ENCODE measurements at places on chromosomes 1 and 21.

DNA sequence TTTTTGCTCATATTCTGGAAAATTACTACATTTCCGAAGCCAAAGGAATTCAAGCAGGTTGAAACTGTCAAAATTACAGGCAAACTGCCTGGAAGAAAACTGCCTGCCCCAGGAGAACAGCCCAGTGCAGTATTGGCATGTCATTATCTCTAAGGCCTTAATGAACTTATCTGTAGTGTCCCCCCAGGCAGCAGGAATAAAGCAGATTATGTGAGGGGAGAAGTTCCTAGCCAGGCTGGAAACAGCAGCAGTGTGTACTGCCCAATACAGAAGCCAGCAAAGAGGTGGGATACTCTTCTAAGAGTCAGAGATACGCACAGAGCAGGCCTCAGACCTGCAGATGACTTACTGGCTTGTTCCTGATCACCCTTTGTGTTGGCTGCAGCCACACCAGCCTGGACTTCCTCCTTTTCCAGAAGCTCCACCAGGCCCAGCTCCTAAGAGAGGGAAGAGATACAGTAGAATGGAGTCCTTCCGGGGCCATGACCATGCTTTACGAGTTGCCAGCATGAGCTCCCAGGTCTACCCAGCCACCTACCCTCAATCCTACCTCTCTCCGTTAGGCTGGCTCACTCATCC lies 11.7 kb downstream of the IQGAP3 start:
- DNase-seq: no peak

- DNase-seq: no peak
Observed at GRCh38 chr1:157641177-157641576, 43.3 kb upstream of the FCRL4 start.

- DNase-seq: no peak
Observed at GRCh38 chr1:247646867-247647266, 32.7 kb downstream of the OR13G1 start.

- DNase-seq: no peak
Observed at GRCh38 chr1:169538998-169539871, 47.0 kb downstream of the F5 start.

- no peak for DNase-seq
Observed at GRCh38 chr1:27891196-27891889, 19.0 kb downstream of the THEMIS2 start.

- no peak for DNase-seq
Observed at GRCh38 chr1:232049335-232049734, 422.7 kb downstream of the DISC1 start.

DNA sequence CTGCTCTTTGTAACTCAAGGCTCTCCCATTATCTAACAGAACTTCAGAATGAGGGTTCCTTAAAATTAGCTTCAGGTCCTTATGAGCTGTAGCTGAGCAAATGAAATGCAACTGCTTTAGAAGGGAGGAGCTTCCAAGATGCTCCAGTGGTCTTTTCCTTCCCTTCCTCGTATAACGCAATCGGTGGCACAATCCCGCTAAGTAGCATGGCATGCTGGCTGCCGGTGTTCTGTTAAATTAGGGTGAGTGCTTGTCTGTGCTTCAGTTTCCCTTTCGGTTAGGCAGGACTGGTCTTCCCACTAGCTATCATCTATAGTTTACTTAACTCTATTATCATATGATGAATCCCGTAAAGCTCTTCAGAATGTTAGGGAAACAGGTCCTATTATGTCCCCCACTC lies 917 bp downstream of the KIAA0040 start:
- DNase-seq: no peak

DNA sequence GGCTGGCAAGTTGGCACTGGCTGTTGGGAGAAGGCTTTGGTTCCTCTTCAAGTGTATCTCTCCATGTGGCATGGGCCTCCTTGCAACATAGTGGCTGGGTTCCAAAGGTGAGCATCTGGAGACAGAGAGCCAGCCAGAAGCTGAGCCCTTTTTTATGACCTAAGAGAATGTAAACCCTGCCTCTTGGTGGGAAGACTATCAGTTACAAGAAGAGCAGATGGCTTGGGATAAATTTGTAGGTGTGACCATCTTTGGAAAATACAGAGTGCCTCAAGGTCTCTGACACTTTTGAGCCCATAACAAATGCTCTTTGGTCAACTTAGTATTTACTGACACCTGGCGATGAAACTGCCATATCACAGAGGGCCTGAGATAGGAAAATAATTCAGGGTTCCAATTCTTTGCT lies 31.4 kb upstream of the PRELP start:
- no peak for DNase-seq

- no peak for DNase-seq
Observed at GRCh38 chr1:26537951-26538352, 8.4 kb downstream of the RPS6KA1 start.

DNA sequence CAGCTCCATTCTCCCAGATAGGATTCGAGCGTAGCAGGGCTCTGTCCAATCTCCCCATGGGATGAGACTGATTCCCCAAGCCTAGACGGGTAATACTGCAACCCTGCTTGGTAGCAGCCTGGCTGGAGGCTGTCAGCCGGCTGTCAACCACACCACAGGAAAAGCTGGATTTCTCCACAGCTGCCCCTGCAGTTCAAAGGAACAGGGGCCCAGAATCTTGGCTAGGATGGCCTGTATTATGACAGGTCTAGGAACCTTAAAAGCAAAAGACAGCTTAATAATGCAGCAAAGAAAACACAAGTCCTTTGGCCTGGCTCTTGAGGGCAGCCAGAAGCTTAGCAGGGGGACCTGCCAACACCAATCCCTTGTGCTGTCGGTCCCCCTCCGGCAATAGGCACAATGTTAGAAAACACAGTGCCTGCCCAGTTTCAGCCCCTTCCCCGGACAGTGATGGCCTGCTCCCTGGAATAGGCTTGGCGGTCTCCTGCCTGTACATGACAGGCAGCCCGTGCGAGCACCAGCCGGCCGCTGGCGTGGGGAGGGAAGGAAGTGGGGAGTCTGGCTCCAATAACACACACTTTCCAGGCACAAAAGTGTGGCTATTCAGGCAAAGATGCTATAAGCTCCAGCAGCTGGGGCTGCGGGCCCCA lies 90.5 kb downstream of the TRABD2B start:
- no peak for DNase-seq

DNA sequence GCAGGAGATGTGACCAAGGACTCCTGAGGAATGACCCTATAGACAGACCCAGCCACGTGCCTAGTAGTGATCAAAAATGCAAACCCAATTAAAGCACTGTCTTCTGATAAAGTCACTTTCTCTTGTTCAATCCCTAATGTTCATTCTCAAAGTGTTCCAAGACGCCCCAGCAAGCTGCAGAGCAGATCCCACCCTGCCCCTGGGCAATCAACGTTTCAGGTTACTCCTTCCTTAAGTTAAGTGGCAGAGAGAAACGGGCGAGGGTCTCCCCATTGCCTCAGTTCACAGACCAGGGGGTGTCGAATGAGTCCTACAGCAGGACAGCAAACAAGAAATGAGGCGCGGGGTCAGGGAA lies 699 bp upstream of the RGS2 start:
- DNase-seq: no peak

DNA sequence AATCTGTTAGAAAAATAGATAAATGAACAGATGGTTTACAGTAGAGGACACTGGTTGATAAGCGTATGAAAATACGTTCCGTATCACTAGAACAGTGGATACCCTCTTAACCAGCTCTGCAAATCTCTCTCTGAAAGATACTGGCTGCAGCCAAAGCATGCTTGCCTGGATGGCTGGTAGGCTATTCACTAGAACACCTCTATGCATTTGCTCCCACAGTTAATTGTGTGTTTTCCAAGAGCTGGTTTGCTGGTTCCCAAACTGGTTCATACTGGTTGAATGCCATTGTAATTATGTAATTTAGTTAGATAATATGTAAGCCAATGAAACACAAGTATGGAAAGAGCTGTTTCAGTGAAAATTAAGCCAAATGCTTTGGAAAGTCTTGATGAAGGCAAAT lies 126.6 kb downstream of the C1orf21 start:
- no peak for DNase-seq

GRCh38 chr1:2126331-2127186 lies 68.0 kb downstream of the FAAP20 start:
- no peak for DNase-seq

- no peak for DNase-seq
Observed at GRCh38 chr1:62725255-62725654, 37.1 kb upstream of the DOCK7 start.

- no peak for DNase-seq
Observed at GRCh38 chr1:42680921-42681683, 1.1 kb upstream of the YBX1 start.

- no peak for DNase-seq
Observed at GRCh38 chr1:24179251-24179840, 7.7 kb downstream of the IFNLR1 start.

DNA sequence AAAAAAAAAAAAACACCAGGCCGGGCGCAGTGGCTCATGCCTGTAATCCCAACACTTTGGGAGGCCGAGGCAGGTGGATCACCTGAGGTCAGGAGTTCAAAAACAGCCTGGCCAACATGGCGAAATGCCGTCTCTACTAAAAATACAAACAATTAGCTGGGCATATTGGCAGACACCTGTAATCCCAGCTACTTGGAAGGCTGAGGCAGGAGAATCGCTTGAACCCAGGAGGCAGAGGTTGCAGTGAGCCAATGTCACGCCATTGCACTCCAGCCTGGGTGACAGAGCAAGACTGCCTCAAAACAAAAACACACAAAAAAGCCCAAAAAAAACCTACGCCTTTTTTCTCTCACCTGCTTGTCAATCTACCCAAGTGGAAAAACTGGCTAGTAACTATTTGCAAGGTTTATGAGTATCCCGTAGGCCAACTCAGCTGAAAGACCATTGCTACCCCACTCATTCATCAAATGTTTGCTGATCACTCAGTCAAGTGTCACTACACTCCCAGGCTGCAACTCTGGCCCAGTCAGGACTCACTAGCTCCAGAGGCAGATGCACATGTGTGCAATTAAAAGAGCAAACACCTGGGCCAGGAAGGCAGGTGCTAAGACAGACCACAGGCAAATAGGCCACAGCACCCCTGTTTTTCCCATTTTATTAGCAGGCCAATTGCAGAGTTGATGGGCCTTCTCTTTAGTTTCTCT lies 2.0 kb downstream of the CSRP1 start:
- no peak for DNase-seq

GRCh38 chr1:56222914-56223540 lies 356.3 kb downstream of the PLPP3 start:
- no peak for DNase-seq

DNA sequence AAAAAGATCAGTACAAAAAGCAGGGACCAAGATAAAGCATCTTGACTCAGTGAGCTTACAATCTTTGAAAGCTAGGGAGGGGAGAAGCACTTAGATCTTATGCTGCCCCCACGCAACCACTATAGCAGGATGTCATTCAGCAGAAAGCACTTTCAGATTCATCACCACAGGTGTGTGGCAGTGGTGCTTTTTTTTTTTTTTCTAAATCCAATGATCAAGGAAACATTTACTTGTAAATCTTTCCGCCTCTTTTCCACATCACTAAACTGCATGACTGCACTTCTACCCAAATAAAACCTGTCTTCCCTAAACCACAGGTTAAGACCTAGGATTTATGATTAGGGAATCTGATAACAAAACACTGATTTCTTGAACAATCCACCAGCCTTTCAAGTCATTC lies 154.8 kb downstream of the SLC45A1 start:
- no peak for DNase-seq

- DNase-seq: no peak
Observed at GRCh38 chr1:19728413-19729145, 63.9 kb downstream of the HTR6 start.

DNA sequence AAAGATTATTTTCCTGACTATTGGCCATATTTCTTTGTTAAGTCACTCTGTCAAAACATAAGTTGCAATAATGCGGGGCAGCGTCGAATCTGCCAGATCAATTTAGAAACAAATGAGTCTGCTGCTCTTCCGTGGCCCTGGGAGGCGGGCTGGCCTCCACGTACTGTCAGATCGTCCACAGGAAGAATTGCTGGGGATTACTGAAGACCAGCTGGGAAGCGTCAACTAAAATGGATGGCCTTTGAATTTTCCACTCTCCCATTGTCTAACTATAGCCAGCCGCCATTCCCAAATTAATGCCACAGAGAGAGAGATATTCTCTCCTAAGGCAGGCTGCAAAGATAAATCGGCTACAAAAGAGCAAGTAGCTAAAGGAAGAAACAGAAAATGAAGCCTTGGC lies 560.2 kb downstream of the SMYD3 start:
- no peak for DNase-seq

DNA sequence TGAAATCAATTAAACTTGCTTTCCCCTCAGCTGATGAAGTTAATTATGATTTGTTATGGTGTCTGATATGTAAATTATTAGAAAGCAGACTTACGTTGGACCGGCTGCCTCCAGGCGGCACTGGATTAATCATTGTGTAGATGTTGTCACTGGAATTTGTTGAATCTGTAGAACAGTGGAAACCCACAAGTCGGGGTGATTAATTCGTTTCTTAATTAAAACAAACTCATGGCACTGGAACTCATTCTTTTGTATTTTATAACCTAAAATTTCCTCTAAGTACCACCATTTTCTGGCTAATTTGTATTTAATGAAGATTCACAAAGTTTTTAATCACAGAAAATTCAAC lies 39.0 kb downstream of the MRPL37 start:
- no peak for DNase-seq

GRCh38 chr1:54463259-54464030 lies 57.3 kb upstream of the SSBP3 start:
- no peak for DNase-seq

DNA sequence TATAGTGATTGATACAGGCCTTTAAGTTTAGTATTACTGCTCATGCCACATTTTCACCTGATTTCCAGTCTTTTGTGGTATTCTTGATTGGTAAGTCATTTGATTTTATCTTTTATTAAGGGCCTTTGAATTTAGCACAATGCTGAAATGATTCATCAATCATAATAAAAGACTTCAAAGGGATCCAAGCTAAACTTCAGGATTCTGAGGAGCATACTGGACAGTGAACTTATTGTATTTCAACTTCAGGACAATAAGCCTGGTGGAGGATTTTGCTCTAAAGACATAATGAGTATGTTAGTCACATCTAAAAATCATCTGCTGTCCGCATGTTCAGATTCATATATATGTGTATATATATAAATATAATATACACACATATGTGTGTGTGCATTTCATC lies 233.3 kb downstream of the SETD4 start:
- no peak for DNase-seq

DNA sequence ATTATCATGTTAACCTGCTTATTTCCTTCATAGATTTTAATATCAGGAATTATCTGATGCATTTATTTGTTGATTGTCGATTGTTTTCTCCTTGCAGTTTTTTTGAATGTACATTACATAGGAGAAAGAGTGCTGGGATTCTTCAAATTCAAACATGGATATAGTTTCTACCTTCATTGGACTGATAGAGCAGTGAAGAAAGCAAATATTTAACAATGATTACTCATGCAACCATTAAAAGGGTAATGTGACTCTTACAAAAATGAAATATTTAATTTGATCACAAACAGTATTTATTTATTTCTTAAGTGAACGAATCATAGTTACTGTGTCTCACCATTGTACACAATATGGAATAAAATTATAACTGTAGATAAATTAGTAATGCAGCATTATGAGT lies 350.9 kb downstream of the BRINP3 start:
- DNase-seq: no peak
